CD4-positive, alpha-beta T cell treated with Interleukin-6 at 100 ng/mL for 8 hours (primary cell): ENCODE measurements at places on chromosomes 16 and 17.

GRCh38 chr17:54172096-54172984 lies 349.6 kb downstream of the KIF2B start:
- no peak for DNase-seq

DNA sequence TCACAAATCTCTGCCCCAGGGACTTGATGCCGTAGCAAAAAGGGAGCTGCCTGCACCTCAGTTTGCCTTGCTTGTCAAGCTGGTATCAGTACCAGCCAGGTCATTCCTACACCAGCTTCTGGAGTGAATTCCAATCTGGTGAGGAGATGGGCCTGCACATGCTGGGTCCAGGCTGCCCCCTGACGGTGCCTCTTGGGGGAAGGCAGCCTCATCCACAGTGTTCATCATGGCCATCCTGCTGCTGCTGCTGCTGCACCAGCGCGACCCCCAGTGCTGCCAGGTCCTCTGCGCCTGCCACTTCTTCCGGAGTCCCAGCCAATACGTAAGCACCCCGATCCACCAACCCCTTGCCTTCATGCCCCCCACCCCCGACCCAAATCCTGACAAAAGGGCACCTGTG lies 8.3 kb downstream of the MRPL27 start:
- no peak for DNase-seq

DNA sequence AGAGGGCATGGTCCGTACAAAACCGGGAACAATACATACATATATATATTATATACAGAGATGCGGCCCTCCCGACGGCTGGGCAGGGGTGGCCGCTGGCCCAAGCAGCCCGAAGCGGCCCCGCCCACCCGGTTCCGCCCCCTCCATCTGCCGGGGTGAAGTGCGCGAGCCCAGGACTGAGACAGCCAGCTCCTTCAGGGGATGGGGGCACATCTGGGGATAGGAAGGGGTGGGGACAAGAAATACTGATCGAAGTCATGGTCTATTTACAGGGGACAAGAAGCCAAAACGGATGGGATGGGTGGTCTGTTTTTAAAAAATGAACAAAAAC lies 3.8 kb upstream of the SAMD14 start:
- DNase-seq = no peak

DNA sequence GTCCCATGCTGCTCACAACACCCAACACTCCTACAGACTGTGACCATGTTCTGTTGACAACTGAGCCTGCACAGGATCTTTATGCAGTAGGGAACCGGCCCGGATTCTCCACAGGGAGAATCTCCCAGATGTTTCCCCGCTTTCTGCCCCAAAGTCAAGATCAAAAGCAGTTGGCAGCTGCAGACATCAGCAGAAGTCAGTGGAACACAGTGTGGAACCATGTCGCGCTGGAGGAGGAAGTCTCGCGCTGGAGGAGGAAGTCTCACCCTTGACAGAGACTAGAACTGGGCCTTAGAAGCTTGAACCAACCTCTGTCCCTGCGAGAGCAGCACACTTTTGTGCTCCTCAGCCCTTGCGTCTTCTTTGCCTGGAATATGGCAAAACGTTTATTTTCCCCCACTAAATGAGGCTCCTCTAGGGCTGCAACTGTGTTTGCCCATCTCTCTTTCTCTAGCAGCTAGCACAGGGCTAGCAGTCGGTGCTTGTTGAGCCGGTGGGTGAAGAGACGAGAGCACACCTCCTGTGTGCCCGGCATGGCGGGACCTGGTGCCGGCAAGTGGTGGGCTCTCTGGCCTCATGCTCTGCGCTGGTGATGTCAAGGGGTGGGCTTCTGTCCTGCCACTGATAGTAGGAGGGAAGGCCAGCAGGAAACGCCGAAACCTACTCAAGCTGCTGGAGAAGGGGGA lies 2.1 kb upstream of the MRC2 start:
- DNase-seq = no peak

GRCh38 chr16:81593481-81593880 lies 148.9 kb downstream of the CMIP start:
- no peak for DNase-seq

GRCh38 chr16:57941016-57941664 lies 29.8 kb downstream of the CNGB1 start:
- DNase-seq = no peak

DNA sequence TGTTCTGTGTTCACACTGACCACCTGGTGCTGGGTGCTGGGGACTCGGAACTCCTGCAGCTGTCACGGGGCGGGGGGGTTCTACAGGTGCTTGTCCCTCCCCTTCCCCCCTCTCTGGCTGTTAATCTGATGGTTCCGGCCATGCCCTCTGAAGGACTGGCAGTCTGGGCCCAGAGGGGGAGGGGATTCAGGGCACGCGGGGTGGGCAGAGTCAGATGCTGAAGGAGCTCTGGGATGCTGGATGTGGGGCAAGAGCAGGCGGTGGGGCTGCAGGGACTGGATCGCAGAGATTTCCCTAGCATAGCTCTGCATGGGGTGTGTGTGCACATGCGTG lies 5.4 kb upstream of the TBX21 start:
- DNase-seq = no peak

DNA sequence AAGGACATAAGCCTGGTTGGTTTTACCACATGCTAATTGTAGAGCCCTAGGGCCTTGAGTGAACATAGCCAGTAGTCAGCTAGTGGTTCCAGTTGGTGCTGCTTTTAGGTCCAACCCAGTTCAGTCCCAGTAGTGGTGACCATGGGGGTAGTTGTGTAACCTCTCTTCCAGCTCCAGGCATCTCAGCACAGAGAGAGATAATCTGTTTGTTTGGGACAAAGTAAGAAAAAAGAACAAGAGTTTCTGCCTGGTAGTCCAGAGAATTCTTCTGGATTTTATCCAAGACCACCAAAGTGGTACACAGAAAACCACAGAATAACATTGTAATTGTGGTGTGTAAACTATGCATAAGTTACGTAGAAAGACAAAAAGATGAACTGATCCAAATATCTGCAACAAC lies 5.2 kb upstream of the CCL13 start:
- no peak for DNase-seq
